Activated naive CD4-positive, alpha-beta T cell treated with anti-CD3 and anti-CD28 coated beads, Interleukin-2, amount 10 ng/mL, durations not matched to agents 7 days and 5 days (primary cell): ENCODE measurements at places on chromosomes 3 and 15.

DNA sequence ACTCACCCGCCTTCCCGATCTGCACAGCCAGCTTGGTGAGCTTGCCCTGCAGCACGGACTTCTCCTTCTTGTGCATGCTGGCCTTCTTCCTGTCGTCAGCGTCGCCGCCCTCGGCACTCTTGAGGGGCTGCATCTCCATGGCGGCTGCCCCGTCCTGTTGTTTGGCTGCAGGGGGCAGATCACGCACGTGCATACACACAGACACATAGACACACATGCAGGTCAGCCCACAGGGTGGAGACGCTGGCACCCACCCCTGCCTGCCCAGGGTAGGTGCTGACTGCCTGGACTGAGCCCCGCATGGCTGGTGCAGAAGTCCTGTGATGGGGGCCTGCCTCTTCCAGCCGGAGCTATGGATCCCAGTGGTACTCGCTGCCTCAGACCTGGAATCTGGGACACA is 57.3 kb upstream of the SEC13 start:
- no peak for DNase-seq

GRCh38 chr15:38367476-38367875 is 86.5 kb upstream of the FAM98B start:
- DNase-seq = no peak

DNA sequence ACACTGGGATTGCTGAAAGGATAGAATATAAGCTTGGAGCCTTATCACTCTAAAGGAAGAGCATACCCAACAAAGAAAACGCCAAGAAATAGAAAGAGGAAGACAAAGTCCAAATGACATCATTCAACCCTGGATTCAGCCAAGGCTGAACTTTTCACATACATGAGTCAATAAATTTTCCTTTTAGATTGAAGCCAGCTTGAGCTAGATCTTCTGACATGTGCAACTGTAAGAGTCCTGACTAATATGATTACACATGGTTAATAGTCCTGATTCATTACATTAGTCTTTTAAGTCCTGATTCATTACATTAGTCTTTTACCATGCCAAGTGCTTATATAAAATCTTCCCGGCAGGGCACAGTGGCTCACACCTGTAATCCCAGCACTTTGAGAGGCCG is 13.6 kb upstream of the DENND6A start:
- no peak for DNase-seq

GRCh38 chr3:66672830-66673229 is 172.0 kb upstream of the LRIG1 start:
- no peak for DNase-seq

DNA sequence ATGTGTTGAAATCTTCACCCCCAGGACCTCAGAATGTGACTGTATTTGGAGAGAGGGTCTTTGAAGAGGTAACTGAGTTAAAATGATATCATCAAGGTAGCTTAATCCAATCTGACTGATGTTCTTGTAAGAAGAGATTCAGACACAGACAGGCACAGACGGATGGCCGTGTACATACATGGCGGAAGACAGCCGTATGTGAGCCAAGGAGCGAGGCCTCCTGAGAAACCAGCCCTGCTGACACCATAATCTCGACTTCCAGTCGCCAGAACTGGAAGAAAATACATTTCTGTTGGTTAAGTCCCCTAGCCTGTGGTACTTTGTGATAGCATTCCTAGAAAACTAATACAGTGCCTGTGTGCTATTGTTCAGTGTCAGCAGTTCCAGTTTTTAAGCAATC is 73.6 kb downstream of the APBA2 start:
- DNase-seq = no peak

GRCh38 chr15:28886431-28887338 is 911 bp downstream of the APBA2 start:
- peak; percentile 36 for DNase-seq

DNA sequence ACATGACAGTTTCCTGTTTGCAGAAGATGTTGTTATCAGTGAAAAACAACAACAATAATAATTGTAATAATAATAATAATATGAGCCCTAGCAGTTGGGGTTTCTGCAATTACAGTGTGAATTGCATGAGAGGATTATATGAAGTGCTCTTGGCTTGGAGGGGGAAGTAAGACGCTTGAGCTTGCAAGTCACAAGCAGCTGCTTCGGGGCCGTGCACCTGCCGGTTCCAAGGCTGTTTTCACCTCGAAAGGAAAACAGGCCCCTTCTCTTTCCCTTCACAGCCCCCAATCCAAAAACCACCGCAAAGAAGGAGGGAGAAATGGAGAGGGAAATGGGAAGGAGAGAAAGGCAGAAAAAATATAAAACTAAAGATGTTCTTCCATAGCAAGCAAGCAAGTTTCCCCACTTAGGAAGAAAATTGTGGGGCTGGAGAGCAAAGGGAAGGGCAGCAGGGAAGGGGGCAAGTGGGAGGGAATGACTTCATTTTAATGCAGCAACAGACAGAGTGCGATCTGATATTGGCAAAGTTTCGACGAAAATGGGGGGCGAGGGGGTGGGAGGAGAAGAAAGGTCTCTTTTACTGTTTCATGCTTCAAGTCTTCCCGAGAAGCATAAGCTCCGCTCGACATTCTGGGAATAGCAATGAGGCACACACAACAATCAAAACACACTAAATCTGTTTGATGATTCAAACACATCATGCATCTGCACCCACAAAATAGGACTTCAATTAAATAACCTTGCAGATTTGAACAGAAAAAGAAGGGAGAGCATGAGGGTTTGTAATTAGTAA is 284.2 kb upstream of the ATP11B start:
- DNase-seq = no peak

DNA sequence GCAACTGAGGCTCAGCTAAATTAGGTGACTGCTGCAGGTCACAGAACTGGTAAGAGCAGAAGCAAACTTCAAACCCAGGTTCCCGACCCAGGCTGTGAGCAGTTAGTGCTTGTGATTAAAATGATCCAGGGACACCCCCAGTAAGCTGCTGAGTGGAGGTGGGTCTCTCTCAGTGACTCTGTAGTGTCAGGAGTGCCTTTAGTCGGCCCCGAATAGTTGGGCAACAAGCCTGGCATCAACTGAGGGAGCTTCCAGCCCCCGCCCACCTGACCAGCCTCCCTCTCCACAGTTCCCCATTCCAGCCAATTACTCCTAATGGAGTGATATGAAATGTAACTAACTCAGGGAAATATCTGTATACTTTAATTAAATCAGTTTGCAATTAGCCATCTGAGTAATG is 168.0 kb upstream of the SMAD3 start:
- DNase-seq = no peak

DNA sequence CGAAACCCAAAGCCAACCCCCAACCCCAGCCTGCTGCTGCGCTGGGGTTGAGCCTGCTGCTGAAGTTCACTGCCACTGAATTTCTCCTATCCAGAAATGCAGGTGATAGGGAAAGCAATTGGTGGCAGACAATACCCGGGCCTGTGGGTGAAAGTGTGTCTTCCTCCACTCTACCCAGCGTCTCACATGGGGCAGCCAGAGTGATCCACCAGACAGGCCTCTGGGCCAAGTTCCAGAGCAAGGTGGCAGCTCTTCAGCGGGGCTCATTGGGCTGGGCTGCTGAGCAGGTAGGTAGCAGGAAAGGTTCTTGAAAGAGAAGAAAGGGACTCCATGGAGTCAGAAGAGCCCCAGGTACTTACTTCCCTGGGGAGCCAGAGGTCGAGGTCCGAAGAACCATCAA is 6.0 kb downstream of the ADCY5 start:
- no peak for DNase-seq

GRCh38 chr3:152204218-152204617 is 64.5 kb upstream of the MBNL1 start:
- DNase-seq = no peak

GRCh38 chr3:192899540-192899982 is 18.1 kb downstream of the MB21D2 start:
- no peak for DNase-seq

DNA sequence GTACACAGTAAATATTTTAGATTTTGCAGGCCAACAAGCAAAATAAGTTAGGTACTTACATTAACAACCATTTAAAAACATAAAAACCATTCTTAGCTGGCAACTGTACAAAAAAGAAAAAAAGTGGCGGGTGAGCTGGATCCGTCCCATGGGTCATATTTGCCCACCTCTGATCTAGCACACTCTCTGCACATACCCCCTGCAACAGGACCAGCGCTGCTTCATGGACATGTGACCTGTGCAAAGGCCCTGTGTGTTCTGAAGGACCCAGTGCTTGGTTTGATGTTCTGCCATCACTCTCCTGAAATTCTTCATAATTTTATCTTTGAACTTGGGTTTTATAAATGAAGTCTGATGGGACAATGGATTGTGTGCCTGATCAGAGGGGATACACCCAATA is 72.5 kb upstream of the ACAN start:
- no peak for DNase-seq

DNA sequence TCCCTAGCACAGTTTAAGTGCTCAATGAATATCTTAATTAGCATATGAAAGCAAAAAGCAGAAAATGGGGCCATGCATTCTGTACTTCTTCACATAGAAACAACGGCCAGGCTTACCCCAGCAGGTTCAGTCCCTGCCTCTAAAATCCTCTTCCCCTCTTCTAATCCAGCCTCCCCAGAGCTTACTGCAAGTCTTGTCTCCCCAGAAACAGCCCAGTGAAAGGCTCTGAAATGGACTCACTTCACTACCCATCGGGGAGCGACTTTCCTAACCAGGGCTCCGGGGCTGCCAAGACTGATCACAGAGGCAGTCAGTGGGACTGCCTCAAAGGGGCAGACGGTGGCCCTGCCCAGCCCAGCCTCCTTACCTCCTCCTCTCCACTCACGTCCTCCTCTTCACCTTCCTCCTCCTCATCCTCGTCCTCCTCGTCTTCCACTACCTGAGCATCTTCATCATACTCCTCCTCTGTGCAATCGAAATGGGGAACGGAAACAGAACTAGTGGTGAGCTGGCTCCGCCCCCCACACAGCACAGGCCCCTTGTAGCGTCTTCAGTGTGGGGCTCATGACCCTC is 38.0 kb downstream of the ANP32A start:
- no peak for DNase-seq

DNA sequence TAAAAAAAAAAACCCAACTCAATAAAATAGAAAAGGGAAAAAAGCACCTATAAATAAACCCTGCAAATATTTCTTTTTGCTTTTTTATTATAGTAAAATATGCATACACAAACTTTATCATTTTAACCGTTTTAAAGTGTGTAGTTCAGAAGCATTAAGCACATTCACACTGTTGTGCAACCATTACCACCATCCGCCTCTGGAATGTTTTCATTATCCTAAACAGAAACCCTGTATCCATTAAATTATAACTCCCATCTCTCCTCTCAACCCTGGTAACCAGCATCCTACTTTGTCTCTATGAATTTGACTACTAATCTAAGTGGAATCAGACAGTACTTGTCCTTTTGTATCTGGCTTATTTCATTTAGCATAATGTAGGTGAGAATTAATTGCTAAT is 15.0 kb downstream of the CDCP1 start:
- DNase-seq = no peak

GRCh38 chr3:39707314-39707909 is 102.0 kb upstream of the MYRIP start:
- no peak for DNase-seq

DNA sequence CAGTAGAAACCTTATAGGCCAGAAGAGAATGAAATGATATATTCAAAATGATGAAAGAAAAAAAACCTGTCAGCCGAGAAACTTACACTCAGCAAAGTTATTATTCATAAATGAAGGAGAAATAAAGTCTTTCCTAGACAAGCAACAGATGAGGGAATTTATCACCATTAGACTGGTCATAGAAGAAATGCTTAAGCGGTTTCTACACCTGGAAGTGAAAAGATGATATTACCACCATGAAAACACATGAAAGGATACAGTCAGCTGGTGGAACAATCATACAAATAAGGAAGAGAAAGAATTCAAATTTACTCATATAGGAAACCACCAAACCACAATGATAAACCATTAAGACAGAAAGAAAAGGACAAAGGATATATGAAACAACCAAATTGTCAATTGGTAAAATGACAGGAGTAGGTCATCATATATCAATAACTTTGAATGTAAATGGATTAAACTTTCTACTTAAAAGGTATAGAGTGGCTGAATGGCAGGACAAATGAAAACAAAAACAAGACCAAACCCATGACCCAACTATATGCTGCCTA is 29.9 kb upstream of the PRR23C start:
- DNase-seq = no peak

- DNase-seq = no peak
These were observed 399.6 kb upstream of the TBL1XR1 start for GRCh38 chr3:177596816-177597271.

DNA sequence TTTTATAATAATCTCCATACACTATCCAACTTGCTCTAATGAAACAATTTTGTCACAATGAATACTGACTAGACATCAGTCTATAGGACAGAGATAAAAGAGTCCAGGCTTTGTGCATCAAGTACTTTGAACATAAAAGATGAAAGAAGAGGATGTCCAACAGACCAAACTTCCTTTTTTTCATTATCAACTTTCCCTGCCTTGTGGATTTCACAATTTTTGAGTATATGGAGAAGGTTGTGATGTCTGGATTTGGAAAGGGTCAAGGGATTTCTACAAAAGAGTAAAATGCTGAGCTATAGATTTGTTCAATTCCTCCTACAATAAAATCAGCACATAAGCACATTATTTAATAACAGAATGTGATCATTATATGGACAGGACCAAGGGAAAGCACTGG is 25.7 kb downstream of the CD47 start:
- DNase-seq = no peak

- DNase-seq = no peak
These were observed 354.8 kb upstream of the DNAJC19 start for GRCh38 chr3:181344331-181344730.

GRCh38 chr15:94855409-94856266 is 624.3 kb downstream of the MCTP2 start:
- DNase-seq = no peak

GRCh38 chr3:13015286-13016082 is 57.7 kb downstream of the IQSEC1 start:
- DNase-seq = peak; percentile 78

DNA sequence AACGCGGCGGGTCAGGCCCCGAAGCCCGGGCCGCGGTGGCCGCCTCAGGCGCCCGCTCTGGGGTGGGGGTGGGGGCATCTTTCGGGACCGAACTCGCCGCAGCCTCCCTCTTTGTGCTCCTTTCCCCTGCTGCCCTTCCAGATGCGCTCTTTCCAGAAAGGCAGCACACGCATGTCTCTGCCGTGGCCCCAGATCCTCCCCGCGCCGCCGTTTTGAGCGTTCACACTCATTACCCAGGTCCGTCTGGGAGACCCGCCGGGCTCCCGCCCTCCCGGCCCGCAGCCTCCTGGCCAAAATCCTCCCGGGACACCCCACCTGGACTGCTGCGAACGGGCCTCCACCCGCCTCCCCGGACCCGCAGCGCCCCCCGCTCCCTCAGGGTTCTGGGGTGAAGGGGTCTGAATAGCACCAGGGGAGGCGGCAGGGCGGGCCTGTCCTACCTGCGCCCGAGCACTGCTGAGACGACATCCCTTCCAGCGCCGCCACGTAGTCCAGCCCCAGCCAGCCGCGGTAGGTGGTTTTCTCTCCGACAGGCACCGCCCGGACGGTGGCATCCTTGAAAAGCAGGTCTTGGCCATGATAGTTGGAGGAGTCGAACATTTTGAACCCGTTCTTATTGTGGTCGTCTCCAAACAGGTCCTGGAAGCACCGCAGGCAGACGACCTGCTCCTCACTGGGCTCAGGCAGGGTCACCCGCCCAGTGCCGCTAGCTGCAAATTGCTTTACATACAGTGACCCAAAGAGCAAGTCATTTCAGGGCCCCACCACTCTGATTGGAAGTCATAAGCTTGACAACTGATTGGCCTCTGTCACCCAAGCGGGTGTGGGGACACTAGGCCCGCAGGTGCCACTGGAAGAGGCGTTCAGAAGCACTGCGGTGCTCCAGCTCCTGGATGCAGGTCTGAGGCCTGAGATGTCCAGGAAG is 25.9 kb downstream of the MELTF start:
- DNase-seq = peak; percentile 52
